Activated CD8-positive, alpha-beta T cell treated with anti-CD3 and anti-CD28 coated beads for 36 hours (primary cell): ENCODE measurements at places on chromosomes 2 and 18. TPM values are rescaled to one million over a fixed set of nuclear protein-coding genes. Genes with fewer than 3 reads are reported as not detected.

- no peak for DNase-seq
These were observed 1.8 kb upstream of the SULT6B1 start for GRCh38 chr2:37190290-37190689.

DNA sequence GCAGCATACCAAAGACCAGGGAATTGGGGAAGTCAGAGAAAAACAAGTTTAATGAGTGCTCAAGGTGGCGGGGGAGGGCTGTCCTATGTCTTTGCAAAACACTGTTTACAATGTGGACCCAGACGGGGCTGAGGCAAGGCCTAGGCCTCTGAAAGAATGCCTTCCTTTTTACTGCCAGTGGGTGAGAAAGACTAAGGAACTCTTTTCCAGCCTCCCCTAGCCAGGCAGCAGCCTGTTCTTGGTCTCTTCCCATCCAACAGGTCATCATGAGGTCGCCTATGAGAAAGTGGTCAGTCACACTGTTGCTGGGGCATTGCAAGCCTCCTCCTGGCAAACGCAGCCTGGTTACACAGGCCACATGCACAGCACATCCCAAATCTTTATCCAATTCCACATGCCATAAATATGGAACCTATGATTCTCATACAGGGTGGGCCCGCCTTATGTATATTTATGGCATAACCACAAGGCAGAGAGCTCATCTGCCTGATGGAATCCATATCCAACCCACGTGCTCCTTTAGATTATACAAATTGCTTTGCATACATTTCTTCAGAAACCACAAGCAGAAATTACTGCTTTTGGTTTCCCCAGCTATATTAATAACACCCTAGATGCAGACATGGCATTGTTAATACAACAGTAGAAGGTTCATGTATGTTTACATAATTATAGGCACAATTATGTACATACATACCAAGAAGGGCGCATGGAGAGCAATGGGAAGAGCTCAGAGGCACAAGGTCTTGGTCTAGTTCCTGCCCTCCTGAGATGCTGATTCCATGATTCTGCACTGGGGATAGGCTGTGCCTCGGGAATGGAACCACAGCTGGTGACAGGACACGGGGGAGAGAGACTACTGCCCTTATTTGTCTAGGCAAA lies 48.6 kb downstream of the NRP2 start:
- DNase-seq, result no peak

- no peak for DNase-seq
These were observed 1.0 kb upstream of the NPHP1 start for GRCh38 chr2:110205660-110206455.

GRCh38 chr2:240840435-240841060 lies 20.5 kb upstream of the KIF1A start:
- DNase-seq, result peak; percentile 49

TMEM198 gene
- 2.2 TPM for total RNA-seq
